Osteoblast (primary cell): ENCODE measurements at places on chromosomes 6 and 20. TPM values are rescaled to one million over a fixed set of nuclear protein-coding genes. Genes with fewer than 3 reads are reported as not detected.

GRCh38 chr6:101700655-101701054 is 307.1 kb downstream of the GRIK2 start:
- no peak for DNase-seq

DNA sequence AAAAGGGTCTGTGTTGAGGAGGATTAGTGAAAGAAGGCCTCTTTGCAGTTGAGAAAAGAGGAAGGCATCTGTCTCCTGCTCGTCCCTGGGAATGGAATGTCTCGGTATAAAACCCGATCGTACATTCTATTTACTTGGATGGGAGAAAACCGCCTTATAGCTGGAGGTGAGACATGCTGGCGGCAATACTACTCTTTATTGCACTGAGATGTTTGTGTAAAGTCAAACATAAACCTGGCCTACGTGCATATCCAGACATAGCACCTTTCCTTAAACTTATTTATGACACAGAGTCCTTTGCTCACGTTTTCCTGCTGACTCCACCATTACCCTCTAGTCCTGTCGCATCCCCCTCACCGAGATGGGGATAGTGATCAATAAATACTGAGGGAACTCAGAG is 4.5 kb downstream of the TDP2 start:
- no peak for DNase-seq

DNA sequence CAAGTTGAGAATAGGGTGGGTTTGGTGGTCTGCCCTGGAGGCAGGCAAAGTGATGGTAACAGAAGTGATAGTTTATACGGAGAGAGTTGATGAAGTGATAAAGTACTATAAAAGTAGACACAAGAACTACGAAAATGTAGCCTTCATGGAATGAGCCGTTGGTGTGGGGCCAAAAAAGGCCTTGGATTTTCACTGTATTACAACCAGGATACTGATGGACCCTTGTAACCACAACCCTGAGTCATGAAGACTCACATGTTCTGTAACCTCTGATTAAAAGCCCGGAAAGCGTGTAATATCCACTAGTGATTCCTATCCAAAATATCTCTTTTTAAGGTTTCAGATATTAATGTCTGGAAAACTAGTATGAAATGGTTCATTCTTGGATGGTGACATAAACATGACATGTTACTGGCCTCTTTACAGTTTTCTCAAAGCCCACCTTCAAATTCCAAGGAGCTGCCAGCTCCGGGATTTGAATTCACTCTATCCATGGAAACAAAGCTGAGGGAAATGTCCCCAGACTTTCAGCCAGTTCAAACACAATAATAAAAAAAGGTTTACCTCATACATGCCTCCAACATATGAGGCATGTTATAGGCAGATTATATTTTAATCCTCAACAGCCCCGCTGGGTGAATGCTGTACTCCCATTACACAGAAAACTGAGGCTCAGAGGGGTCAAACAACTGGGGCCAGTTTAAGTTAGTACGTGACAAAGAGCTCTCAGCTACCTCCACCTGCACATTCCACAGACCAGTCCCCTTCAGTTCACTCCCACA is 55.4 kb downstream of the MRPL14 start:
- DNase-seq = peak; percentile 98

DNA sequence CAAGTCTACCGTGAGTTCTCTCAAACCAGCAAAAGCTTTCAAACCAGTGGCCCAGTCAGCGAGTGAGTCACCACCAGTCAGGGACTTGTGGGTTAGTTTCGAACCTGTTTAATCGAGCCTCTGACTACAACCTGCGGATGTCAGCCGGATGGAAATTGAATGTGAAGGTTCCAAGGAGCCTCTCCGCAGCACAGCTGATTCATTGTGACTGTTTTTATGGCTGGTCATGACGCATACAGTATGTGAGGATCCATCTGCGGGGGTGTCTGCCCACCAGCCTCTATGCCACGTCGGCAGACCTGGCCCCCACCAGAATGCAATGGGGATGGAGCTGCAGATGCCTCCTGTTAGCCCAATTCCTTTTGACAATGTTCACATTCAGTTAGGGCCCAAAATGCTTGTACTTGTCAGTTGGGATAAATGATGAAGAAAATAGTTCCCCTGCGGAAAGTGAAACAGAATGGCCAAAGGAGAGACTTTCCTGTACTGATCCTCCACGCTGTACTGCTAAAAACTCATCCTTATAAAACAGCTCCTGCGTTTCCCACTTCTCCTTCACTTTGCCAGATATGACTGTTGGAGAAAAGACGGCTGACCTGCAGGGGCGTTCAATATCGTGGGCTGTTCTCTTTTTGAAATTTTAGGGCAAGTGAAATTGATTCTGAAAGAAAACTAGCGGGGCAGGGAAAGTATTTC is 206.6 kb downstream of the TFAP2B start:
- DNase-seq = peak; percentile 15

- peak; percentile 88 for DNase-seq
These were observed 35.3 kb upstream of the CCND3 start for GRCh38 chr6:41976794-41977484.

DNA sequence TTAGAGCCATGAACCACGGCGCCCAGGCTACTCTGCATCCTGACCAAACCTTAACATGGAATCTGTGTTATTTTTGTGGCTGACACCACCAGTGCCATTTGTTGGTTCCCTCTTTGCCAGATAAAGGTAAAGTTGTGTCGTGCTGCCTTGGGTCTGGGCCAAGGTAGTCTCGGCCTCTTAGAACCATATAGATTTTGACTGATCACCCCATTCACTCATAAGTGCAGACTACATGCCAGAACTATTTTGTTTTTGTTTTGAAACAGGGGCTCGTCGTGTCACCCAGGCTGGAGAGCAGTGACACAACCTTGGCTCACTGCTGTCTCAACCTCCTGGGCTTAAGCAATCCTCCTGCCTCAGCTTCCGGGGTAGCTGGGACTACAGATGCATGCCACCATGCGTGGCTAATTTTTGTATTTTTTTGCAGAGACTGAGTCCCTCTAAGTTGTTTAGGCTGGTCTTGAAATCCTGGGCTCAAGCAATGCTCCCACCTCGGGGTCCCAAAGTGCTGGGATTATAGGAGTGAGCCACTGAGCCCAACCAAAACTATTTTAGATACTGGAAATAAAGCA is 19.2 kb upstream of the RIPOR3 start:
- no peak for DNase-seq

DNA sequence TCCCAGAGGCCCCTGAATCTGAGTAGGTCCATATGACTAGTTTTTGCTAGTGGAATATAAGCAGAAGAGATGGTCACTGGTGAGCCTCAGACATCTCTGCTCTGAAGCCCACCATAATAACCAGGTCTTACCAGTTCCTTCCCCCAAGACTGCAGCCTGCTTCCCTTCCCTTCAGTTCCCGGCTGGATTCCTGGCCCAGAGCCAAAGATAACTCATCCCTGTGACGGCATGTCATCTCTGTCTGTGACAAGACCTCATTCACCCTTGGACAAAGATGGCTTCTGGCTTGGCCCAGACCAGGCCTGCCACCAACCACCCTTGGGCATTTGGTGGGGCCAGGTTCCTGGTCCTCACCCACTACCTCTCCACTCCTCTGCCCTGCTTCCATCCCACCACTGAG is 145.5 kb upstream of the TOP1 start:
- DNase-seq = no peak

DNA sequence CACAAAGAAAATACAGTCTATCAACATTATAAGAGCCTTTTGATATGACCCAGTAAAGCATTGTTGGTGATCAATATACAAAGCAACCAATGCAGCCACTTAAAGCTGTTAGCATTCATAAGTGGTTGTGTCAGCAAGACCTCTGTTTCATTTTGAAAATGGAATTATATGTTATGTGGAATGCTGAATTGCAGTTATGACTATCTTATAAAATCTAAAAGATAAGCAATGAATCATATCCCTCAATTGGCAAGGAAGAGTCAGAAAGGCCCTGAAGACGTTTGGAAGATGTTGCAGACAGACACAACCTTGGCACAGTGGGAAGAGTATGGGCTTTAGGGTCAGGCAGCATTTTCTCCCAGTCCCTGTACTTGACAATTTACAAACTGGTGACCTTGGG is 93.8 kb upstream of the RNF217 start:
- DNase-seq = peak; percentile 34

- DNase-seq = peak; percentile 76
These were observed 126.9 kb upstream of the TIAM2 start for GRCh38 chr6:154868143-154868594.

GRCh38 chr6:165227644-165228329 is 81.6 kb downstream of the C6orf118 start:
- DNase-seq = no peak

DNA sequence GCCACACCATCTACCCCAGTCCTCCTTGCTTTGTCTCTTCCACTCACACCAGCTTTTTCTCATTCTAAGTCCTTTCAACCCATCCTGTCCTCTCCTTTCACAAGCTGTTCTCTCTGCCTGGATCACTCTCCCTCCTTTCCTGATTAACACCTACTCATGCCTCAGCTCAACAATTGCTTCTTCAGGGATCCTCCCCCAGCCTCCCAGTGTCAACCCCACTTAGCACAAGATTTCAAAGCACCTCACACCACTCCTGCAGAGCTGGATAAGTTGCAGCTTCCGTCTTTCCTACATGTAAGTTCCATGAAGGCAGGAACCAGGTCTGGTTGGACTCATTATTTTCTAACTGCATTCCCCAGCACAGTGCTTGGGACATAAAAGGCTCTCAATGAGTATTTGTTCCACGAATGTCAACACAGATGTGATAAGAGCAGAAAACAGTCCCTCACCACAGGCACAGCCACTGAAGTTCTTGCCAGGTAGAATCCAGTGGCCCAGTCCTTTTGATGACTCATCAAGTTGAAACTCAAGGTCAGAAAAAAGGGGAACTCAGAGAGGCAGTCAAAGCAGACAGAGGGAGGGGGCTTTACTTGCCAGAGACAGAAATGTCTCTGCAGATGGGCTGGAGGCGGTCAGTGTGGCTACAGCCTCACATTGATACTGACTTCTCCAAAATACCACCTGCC is 193.4 kb upstream of the PRDM1 start:
- DNase-seq = no peak

DNA sequence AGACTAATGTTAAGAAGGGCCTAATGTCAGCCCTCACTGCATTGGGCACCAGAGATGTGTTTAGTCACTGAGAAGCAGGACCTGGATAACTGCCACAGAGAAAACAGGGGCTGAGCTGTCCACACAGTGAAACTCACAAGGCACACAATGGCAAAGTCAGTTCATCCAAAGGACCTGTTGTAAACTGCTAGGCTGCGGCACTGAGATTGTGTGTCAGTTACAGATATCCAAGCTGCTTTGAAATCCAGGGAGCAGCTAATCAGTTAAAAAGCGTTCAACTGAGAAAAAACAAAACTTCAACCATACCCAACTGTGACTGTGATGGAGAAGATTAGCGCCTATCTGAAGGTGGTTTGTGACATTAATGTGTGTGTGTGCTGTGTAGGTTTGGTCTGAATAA is 27.8 kb upstream of the TMEM14A start:
- DNase-seq = no peak

DNA sequence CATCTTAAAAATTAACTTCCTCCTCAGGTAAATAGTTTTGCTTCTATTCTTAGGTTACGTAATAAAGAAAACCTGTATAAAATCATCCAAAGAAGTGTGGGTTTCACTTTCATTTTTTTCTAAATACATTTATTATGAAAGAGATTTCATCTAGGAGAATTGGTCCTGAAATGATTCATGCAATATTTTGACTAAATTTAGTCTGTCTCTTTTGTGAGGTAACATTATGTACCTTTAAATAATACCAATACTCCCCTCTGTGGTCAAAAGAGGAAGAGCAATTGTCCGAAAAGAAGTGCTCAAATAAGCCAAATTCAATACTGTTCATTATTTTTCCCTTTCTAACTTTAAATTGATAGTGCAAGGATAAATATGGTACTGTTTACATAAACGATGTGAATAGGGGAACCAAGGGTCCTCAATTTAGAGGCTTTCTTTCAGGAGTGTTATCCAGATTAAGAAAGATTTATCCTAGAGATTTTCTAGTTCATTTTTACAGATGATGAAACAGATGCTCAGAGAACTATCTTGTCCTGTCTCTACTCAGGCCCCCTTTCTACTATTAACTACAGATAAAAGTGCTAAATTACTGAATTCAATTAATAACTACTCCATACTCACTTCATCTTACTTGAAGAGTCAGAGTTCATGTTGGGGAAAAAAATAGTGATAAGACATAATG is 26.2 kb downstream of the CYP39A1 start:
- DNase-seq = no peak

DNA sequence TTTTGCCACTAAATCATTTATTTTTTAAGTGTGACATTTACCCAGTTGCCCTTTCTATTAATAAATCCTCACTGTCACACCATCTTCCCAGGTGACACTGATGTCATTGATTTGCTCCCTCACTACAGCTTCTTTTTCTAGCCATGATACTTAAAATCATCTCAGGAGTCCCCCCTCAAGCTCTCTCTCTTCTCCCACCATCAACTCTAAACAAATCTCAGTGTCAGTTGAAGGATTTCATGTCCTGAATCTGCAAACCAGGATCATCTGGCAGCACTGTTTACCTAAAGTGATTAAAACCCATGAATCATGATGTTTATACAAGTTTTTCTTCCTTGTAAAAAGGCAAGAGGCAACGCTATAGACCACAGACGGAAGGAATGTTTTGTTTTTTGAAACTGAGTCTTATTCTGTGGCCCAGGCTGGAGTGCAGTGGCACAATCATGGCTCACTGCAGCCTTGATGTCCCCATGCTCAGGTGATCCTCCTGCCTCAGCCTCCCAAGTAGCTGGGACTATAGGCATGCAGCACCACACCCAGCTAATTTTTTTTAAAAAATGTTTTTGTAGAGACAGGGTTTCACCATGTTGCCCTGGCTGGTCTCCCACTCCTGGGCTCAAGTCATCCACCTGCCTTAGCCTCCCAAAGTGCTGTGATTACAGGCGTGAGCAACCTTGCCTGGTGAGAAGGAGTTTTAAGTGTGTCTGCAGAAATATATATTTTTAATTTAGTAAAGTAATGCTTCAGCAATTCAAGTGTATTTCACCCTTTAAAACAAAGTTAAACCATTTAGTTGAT is 30.1 kb upstream of the SH3BGRL2 start:
- peak; percentile 44 for DNase-seq

- DNase-seq = no peak
These were observed 6.6 kb upstream of the PLEKHG1 start for GRCh38 chr6:150593119-150593518.

The SLC17A1 gene
- not detected in 2 replicates for total RNA-seq

The TP53TG5 gene
- not detected in 2 replicates for total RNA-seq

The CRISP3 gene
- not detected in 2 replicates for total RNA-seq

The SIRPD gene
- total RNA-seq = not detected in 2 replicates

The MYL9 gene
- total RNA-seq = 135 and 141 TPM in 2 replicates

The FAM209A gene
- under 0.01 TPM in 1 of 2 replicates, not detected in the other for total RNA-seq

The RAET1G gene
- 1.5 and 1.8 TPM in 2 replicates for total RNA-seq

The SIM1 gene
- total RNA-seq = under 0.01 and 0.36 TPM in 2 replicates

The CLPSL2 gene
- not detected in 2 replicates for total RNA-seq

The TNFRSF6B gene
- 2.1 and 2.9 TPM in 2 replicates for total RNA-seq

The CD164 gene
- total RNA-seq = 211 and 222 TPM in 2 replicates

The DPPA5 gene
- not detected in 2 replicates for total RNA-seq

The KIF6 gene
- total RNA-seq = 0.88 and 1.4 TPM in 2 replicates
